ENCODE measurements at places on chromosomes 1 and 21.

DNA sequence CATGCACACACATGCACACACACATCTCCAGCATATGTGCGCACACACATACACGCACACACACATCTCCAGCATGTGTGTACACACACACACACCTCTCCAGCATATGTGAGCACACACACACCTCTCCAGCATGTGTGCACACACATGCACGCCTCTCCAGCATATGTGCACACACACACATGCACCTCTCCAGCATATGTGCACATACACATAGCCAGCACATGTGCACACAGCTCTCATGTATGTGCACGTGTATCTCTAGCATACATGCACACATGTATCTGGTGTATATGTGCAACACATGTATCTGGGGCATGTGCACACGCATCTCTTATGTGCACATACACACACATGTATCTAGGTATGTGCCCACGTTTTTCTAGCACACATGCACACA is 57.9 kb downstream of the SLC19A1 start:
- no peak for DNase-seq

- no peak for DNase-seq
Measured at GRCh38 chr1:109091078-109091838, 694 bp downstream of the TMEM167B start.

GRCh38 chr1:174445817-174446216 is 1.9 kb upstream of the GPR52 start:
- DNase-seq: no peak

GRCh38 chr21:35905096-35905962 is 155.0 kb downstream of the SETD4 start:
- DNase-seq: no peak

- DNase-seq: no peak
Measured at GRCh38 chr1:45354838-45355237, 14.6 kb upstream of the MUTYH start.

DNA sequence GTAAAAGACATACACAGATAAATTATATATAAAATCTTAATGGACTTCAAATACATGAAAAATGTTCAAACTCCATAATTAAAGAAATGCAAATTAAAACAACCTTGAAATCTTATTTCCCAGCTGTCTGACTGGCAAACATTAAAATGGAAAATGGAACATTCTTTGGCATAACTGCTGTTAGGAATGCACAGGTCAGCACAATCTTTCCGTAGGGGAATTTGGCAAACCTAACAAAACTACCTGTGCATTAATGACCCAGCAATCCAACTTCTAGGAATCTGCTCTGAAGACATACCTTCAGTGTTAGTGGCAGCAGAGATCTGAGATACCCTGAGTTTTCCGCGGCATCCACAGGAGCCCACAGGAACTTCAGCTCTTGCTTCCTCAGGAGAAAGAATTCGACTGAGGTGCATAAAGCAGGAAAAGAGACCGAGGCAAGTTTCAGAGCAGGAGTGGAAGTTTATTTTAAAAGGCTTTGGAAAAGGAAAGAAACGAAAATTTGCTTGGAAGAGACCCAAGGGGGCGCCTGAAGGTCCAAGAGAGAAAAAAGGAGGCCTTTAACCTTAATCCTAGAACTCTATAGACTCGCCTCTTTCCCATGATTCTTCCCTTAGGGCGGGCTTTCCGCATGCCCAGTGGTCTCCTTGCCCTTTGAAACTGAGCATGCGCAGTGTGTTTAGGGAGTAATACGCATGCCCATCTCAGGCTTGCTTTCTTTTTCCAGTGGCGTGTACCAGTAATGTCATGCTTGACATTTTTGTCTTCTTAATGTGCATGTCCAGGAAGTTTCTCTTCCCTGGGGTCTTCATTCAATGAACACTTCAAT is 24.8 kb downstream of the LYPD8 start:
- no peak for DNase-seq

GRCh38 chr1:178408871-178409270 is 87.9 kb downstream of the CLEC20A start:
- DNase-seq: no peak

DNA sequence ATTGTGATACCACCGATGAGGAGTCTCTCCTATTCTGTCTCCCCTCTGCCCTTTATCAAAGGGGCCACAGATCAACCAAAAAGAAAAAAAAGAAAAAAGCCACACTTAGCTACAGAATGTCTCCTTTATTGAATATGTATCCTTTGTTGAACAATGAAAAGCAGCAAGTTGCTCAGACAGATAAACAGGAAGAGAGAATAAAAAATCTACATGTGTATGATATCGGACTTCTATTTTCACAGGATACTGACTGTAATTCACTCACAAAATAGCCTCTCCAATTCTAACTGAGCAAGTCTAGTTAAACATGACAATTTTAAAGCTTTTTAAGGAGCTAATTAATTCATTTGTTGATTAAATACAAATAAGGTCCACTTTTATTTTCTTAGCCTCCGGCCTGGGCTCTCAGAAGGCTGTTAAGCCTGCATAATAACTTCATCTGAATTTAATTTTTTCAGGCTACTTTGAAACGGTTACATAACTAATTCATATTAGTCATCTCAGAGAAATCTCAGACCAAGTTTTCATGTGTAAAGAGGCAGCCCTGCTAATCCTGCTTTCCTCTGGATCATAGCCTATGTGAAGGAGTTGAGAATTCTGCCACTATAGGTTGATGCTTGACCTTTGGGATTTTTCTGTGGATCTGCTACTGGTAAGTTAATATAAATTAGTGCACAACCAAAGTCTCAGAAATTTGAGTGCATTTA is 304.1 kb upstream of the NR5A2 start:
- DNase-seq: no peak

DNA sequence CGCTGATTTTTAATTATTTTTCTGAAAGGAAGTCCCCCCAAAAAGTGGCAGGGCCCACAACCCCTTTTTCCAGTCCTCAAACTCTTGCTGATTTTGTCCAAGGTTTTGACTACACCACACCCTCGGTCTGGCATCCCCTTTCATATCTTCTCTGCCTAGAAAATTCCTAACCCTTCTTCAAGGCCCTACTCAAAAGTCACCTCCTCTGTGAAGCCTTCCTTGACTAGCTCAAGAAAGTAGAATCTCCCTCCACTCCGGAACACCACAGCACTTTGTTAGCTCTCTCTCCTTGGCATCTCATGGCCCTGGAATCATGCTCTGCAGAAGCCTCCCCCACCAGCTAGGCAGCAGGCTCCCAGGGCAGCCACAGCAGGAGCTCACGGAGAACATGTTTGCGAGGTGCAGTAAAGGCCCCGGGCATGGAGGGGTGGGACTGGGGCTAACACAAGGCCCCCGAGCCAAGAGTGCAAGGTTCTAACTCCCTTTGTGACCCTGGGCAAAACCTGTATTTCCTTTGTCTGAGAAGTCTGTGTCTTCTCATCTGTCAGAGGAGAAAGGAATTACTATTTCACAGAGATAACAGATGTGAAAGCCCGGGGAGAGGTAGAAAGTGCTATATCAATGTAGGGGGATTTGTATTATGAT is 17.7 kb upstream of the S100A7 start:
- DNase-seq: no peak

DNA sequence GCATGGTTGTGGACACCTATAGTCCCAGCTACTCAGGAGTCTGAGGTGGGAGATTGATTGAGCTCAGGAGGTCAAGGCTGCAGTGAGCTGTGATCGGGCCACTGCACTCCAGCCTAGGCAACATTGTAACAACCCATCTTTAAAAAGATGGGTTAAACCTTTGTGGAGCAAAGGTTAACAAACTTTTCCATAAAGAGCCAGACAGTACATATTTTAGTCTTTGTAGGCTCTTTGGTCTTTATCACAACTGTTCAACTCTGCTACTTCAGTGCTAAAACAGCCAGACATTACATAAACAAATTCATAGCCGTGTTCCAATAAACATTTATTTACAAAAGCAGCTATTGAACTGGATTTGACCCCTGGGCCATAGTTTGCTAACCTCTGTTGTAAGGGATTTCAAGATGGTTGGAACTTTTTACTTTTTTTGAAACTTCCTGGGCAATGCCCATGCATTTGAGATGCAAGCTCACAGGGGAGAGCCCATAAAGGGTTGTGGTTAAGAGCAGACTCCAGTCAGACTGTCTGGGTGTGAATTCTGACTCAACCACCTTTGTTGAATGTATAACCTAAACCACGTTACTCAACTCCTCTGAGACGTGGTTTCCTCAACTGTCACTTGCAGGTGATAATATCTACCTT is 10.8 kb downstream of the INAVA start:
- peak; percentile 64 for DNase-seq

- no peak for DNase-seq
Measured at GRCh38 chr1:41535716-41536115, 51.2 kb upstream of the EDN2 start.

DNA sequence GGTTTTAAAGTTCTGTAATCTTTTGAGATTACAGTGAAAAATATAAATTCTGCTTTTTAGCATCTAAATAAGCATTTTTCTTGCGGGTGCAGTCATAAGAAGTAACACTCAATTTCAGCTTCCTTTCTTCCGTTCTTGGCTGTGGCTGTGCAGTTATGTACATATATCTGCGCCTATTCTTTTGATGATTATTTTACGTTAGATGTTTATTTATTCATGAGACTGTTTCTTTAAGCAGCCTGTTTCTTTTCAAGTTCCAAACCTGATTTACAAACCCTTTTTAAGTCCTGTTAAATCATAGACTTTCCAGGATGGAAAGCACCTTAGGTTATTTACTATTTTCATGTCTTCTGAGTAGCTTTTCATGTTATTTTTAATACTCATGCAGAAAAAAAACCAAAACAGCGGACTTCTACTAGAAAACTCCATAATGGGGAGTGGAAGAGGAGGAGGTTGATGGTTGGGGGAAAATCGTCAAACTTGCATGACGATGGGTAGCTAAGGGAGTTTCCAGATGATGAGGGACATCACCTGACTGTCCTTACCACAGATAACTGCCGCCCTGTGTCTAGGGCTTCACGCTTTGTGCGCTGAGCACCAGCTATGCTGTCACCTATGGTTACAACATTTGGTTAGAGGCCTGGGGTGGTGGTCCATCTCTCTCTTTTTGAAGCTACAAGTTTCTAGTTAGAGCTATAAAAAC is 2.6 kb downstream of the PRDM2 start:
- DNase-seq: peak; percentile 67

DNA sequence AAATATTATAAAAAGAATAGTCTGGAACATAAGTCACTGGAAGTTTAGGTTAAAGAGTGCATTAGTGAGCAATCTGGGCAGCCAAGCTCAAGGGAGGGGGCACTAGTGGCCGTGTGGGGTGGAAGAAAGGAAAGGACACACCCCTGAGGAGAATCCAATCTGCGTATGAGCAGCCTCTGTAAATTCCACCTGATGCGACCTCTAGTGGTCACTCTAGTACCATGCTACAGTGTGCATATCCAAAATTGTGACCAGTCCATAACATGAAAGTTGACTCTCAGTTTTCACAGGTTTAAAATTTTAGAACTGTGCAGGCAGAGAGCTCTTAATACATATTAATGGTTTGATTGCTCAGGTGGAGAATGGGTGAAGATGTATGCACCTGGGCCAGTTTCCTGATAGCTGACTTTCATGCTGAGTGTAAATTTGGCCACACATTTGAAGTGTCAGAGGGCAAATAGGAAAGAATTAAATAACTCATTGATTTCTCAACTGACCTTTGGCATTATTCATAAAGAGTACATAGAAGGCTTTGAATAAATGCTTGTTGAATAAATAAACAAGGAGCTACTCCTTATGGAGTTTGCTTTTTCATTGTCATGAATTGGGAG is 105.9 kb upstream of the C21orf91 start:
- peak; percentile 61 for DNase-seq

- DNase-seq: peak; percentile 41
Measured at GRCh38 chr1:181140398-181140797, 51.9 kb downstream of the IER5 start.

GRCh38 chr1:208741296-208741695 is 497.1 kb upstream of the PLXNA2 start:
- no peak for DNase-seq

- DNase-seq: no peak
Measured at GRCh38 chr1:36781098-36781497, 253.2 kb downstream of the GRIK3 start.

GRCh38 chr1:26858891-26859640 is 3.9 kb upstream of the SFN start:
- no peak for DNase-seq

DNA sequence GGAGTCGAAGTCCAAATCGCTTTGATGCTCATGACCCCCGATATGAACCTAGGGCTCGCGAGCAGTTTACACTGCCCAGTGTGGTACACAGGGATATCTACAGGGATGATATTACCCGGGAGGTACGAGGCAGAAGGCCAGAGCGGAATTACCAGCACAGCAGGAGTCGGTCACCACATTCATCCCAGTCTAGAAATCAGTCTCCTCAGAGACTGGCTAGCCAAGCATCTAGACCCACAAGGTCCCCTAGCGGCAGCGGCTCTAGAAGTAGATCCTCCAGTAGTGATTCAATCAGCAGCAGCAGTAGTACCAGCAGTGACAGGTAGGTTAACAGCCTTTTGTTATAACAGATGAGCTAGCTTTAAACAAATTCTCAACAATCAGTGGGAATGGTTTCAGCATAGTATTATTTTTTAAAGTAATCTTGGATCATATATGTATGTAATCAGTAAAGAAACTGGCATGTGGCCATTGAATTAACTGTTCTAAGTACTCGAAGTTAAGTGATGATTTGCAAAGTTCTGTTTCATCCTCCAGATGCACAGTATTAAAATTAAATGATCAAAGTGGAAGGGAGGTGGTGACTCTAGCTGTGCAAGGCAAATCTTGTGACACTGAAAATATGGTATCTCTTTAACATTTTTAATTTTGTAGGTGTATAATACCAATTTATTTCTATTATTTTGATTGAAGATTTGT is 29.0 kb downstream of the SPEN start:
- DNase-seq: no peak

DNA sequence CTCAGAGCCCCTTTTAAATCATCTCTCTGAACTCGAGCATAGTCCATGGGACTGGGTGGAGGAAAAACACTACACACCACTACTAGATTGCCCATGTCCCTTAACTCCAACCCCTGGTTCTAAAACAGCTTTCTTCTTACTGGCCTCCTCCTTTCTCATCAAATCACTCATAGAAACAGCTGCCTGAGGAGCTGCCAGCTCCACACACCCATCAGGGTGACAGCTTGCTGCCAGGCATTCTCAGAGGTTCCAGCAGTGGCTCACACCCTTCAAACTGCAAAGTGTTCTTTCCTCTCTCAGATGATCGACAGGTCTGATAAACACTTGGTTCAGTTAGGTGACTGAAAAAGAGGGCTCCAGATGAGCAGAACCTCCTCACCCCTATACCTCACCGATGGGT is 543.0 kb upstream of the PLXNA2 start:
- no peak for DNase-seq

- no peak for DNase-seq
Measured at GRCh38 chr21:31804008-31804394, 68.8 kb upstream of the HUNK start.

All from stimulated activated CD4-positive, alpha-beta T cell treated with anti-CD3 and anti-CD28 coated beads, Interleukin-4, amount 100 ng/mL, for 24 hours (primary cell).